ENCODE measurements at places on chromosomes 2 and 18.

DNA sequence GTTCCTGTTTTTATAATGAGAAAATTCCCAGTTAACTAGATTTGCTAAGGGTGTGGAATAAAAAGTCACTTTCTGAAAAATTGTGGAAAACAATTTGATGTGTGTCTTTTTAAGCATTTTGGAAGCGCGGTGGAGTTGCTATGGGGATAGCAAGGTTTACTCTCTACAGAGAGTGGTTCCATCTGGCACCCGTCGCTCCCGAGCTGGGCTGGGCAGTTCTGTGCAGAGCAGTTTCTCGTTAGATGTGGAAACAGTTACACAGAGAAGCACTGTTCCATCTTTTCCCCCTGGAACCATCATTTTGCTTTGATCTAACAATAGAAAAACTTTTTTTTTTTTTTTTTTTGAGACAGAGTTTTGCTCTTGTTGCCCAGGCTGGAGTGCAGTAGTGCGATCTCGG lies 17.4 kb downstream of the LDLRAD4 start:
- DNase-seq, result no peak

DNA sequence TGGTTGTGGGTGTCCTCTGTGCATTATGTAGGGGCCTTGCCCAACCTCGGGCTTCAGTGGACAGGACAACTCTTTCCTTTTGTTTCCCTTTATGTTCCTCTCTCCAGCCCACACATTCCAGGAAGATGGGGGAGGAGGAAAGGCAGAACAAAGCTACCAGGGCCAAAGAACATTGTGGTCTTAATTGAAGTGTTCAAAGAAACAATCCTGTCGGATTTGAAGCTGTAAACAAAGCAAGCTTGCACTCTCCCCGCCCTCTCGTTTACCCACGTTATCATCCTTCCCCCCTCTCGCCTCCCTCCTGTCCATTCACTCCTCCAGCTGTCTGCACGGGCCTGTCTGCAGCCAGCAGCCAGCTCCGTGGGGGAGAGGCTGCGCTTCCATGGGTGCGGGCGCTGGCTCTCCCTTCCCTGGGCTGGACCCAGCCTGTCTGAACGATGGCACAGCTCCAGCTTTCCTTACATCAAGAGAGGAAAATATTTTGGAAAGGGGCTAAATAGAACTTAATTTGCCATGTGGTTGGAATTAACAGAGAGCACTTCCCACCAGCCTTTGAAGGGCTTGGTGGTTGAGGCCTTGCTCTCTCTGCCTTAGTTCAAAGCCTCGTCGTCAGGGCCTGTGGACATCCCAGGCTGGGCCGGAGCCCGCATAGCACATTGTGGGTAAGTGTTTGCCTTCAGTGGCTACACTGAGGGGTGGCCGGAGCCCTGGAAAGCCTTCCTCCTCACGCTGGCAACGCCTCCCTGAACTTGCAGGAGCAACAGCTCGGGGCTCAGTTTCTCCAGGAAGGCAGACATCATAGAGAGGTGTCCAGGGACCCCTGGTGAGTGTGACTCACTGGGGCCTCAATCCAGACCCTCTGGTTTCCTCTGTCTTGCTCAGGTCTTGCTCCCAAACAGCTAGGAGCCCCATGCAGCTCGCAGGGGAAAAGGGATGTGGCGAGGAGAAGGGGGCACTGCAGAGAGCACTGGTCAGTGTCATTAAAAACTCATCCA lies 60.6 kb upstream of the HS6ST1 start:
- no peak for DNase-seq

- peak; percentile 70 for DNase-seq
Measured at GRCh38 chr18:23586249-23587196, at the start of gene NPC1. NPC1 (minus strand) TSS chr18:23586506; CDS start chr18:23586343, 163 bp downstream.

DNA sequence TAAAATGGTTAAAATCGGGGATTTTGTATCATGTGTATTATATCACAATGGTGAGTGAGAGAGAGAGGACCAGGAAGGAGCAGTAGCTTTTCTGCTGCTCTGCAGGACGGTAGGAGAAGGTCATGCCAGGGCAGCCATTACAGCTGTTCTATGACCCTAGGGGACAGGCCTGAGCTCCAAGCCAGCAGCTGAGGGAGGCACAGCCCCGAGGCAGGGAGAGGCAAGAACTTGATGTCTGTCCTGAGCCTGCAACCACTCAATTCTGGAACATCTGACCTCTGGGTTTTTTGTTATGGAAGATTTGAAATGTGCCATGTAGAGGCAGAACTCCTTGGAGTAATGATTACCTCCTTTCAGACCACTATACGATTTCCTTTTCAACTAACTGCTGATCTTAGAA lies 135.8 kb upstream of the SH3BP4 start:
- no peak for DNase-seq

GRCh38 chr18:49500201-49500921 lies 13.3 kb upstream of the C18orf32 start:
- DNase-seq, result no peak

GRCh38 chr2:43714164-43714563 lies 37.9 kb upstream of the C1GALT1C1L start:
- DNase-seq, result no peak

GRCh38 chr18:64210401-64210949 lies 61.6 kb upstream of the LINC00305 start:
- no peak for DNase-seq

DNA sequence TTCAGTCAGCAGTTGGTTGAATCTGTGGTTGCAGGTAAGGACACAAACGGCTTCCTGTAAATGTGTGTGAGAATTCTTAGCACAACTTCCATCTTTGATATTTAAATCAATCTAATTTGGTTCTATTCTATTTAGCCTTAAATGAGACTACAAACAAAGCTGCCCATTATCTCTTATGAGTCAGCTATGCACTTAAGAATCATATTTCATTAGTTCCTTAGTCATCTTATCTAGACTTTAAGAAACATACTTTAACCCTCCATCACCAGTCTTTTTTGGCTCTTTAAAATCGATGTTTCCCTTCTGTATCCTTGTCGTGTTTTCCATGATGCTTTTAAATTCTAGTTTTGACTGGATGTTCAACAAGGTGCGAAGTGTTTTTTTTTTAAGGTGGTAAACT lies 114.4 kb upstream of the TMEM200C start:
- no peak for DNase-seq

- no peak for DNase-seq
Measured at GRCh38 chr2:60116161-60116875, 437.1 kb downstream of the BCL11A start.

GRCh38 chr2:90207454-90208058 lies 1516.1 kb downstream of the RPIA start:
- no peak for DNase-seq

DNA sequence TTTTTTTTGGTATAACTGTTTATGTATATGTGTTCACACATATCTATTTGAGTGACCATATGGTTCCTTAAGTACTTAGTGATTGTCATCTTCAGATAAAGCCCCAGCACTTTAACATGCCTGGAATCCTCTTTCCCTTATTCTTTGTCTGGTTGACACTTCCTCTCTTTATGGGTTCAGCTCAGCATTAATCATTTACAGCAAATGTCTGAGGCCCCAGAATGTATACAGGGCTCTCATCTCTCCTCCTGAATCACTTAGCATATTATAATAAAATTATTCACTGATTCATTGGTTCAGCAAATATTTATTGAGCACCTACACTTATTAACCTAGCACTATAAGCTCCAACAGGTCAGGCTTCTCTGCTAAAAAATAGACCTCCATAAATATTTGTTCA lies 43.5 kb upstream of the CD28 start:
- no peak for DNase-seq

- DNase-seq, result no peak
Measured at GRCh38 chr18:63552581-63552980, 10.4 kb downstream of the SERPINB12 start.

- DNase-seq, result no peak
Measured at GRCh38 chr2:73307720-73308119, 14.4 kb upstream of the EGR4 start.

DNA sequence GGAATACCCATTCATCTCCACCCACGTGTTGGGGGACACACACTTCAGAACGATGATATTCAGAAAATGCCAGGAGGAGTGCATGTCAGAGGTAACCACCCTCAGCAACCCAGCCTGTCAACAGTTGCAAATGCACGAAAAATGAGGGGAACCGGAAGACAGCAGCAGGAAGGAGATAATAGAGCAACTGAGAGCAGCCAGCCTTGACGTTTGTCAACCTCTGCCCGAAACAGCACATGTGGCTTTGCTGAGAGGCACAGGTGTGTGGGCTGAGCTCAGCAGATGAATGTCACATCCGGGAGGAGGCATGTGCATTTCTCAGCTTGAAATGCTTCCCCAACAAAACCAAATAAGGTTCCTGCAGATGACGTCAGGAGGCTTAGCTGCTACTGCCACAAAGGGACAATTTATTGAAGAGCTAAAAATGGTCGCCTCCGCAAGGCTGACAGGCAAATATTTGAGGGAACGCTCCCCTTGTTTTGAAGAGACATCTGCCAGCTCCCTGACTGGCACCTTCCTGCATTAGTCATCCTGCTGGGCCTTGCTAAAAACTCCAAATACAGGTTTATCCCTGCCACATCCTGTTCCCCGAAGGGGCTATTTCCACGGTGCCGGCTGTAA lies 419.0 kb downstream of the NBAS start:
- no peak for DNase-seq

DNA sequence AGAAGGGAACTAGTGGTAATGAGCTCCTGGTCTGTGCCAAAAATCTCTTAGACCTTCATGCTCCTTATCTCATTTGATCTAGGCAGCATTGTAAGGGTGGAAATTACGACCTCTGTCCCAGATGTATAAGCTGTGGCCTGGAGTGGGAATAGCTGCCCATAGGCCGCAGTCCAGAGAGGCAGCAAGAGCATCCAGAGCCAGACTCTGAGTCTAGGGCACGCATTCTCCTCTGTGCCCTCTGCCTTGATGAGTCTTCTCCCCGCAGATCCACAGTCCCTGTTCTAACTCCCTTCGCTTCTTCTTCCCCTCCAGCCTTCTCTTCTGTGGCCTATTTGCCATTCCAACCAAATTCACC lies 304.6 kb downstream of the MYCN start:
- DNase-seq, result no peak

- no peak for DNase-seq
Measured at GRCh38 chr18:53402670-53403069, 821.8 kb downstream of the MBD2 start.

DNA sequence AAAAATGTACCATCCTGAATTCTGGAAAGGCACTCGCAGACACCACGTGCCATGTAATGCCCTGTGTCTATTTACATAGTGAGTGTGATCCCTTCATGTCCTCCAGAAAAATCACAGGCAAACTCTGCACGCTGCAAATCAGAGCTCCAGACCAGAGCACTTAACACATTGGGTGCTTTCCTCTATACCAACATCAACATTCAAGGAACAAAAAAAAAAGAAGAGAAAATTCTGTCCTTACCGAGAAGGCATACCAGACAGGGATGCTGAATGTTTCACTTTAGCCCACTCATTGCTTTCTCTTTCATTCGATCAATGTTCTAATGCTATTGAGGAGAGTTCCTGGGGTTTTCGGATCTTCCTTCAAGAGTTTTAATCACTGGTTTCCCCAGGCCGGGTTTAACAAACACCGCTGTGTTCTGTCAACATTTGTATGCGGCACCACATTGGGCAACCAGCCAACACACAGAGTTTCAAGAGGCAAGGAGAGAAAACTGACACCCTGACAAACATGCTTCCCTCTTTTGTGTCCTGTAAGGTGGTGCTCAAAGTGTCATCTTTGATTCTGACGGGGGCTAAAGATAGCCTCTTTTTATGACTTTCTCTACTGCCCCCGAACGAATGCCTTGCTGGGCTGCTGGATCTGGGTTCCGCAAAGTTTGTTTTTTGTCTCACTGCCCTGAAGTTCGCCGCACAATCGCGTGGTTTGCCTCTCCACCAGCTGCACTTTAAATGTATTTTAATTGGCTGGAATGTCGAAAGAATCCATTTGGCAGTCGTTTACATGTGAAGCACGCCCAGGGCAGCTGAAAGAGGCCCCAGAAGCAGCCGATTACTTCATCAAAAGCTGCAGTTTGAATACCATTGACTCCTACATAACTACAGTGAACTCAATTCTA lies 106.4 kb upstream of the NCKAP5 start:
- DNase-seq, result peak; percentile 91
